NCI-H774 (cell line): ENCODE measurements at places on chromosomes 3 and 15.

DNA sequence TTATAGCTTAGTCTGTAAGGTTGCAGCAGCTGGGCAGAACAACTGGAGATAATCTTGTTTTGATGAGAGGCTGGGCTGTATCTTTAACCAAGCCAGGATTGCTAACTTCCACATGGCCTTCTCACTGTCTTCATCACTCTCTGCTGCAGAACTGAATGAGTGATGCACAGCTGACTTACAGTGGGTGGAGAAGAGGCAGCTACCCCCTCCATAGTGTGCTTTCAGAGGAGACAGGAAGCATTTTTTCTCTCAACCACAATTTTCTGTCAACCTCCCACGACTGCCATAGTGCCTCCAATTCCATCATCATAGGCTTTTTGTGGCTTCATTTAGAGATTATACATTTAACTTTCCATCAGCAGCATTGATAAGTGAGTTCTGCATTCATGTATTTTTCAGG is 168.2 kb downstream of the CLSTN2 start:
- no peak for DNase-seq

- no peak for DNase-seq
Measured at GRCh38 chr3:33373082-33373437, 67.1 kb downstream of the UBP1 start.

GRCh38 chr3:127959873-127960272 is 44.8 kb downstream of the KBTBD12 start:
- no peak for DNase-seq

DNA sequence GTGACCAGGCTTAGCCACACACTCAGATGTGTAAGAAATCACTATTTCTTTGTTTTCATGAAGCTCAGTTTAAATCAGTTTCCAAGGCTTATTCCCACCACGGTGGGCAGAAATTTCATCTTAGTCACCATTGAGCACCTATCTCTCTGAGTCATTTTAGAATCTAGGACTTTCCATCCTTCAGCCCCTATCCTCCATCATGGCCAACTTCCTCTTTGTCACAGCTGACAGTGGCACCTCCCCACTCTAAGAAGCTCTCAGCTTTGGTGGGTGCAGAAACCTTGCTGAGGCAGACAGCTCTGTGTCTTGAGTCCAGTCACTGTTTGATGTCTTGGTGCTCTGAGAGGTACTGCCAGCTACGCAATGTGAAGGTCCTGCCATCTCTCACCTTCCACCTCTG is 32.9 kb downstream of the SNTN start:
- no peak for DNase-seq

GRCh38 chr15:85542488-85542887 is 162.1 kb downstream of the AKAP13 start:
- DNase-seq: no peak

GRCh38 chr3:48130321-48130904 is 57.8 kb downstream of the CDC25A start:
- DNase-seq: no peak

- DNase-seq: no peak
Measured at GRCh38 chr15:57328897-57329296, 47.4 kb upstream of the CGNL1 start.

DNA sequence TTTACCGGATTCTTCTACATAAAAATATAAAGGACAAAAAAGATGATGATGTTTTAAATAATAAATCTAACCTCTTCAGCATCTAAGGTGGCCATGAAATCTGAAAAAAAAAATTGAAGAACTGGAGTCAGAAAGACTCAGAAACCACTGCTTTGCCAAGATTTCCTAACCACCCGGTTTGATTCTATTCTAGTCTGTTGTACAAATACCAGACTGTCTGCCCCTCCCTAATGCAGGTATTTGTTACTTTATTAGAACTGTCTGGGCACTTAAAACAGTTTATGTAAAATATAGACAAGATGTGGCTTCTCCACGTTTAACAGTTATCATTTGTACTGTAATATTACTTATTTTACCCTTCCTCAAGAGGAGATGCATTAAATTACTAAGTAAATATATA is 48.8 kb downstream of the UACA start:
- DNase-seq: no peak
